ENCODE measurements at places on chromosomes 11 and 22.
A peak's percentile ranks its signal among the peaks of the same experiment; 100 is the strongest.

DNA sequence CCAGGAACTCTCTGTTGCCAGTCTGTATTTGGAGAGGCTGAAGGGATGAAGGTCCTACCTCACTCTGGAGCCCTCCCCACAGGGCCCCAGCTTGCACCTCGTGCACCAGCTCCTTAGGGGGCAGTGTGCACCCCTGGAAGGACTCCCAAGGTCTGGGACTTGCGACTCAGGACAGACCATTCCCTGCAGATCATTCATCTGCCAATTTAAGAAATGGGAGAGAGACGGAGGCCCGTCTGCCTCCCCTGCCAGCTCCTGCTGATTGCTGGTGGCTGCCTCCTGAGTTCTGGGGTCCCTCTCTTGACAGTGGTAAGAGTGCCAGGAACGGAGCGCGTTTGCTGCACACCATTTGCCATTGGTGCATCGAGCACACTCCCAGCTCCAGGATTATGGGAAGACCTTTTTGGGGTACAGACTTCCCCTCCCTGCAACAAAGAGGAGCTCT is 27.4 kb upstream of the MALAT1 start:
- DNase-seq, result peak; percentile 37

DNA sequence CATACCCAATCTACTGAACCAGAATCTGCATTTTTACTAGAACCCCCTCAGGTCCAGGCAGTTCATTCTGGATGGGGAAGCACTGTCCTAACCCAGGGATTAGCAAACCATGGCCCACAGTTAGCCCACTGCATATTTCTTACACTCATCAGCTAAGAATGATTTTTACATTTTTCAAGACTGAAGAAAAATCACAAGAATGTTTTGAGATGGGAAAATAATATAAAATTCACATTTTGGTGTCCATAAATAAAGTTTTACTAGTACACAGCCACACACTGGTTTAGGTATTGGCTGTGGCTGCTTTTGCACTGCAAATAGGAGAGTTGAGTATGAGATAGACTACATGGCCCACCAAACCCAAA is 59.4 kb downstream of the PPFIBP2 start:
- DNase-seq, result no peak

- DNase-seq, result no peak
Observed at GRCh38 chr11:16795146-16795545, 56.7 kb downstream of the C11orf58 start.

DNA sequence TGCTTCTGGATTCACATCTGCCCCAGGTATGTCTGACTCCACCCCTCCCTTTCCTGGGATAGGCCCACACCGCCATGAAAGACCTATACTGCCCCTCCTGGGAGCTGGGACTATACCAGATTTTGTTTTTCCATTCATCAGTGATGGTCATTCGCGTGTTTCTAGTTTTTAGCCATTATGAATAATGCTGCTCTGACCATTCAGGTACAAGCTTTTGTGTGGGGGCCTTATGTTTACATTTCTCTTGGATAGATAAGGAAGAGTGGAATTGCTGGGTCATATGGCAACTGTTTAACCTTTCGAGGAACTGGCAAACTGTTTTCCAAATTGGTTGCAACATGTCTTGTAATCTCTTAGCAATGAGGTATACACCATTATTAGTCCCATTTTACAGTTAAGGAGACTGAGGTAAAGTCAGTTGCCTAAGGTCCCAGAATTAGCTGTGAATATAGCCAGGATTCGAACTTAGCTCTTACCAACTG is 1.2 kb upstream of the TBC1D10A start:
- no peak for DNase-seq

- DNase-seq, result no peak
Observed at GRCh38 chr11:71279916-71280645, 27.7 kb upstream of the SHANK2 start.

DNA sequence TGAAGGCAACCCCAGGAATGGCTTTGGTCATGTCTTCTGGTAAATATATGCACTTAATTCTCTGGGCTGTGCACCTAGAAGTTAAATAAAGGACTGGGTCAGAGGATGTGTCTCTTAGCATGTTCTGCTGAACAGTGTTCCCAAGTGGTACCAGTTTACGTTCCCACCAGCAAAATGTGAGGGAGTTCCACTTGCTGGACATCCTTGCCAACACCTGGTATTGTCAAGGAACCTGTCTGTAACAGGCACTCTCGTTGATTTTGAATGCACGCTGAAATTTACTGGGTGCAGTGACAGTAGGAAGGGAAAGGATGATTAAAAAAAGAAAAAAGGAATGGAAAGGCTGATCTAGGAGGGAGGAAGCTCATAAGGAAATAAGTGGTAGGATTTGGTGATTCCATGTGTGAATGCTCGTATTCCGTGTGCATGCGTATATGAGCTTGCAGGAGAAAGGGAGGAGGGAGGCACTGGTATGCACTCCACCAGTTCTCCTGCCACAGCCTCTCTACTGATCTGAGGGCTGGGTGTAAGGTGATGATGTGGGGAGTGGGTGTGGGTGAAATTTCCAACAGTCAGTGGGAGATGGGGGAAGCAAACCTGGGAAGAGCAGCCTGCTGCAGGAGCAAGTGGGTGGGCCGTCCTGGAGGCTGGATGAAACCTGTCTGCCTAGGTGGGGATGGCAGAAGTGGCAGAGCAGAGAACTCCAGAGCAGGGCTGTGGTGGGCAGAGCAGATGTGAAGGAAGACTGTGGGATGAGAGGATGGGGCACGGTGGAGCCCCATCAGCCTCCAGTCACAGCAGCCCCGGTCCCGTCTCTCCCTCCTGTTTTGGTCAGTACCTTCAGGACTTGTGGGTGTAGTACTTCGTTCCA is 15.0 kb downstream of the MED15 start:
- no peak for DNase-seq

DNA sequence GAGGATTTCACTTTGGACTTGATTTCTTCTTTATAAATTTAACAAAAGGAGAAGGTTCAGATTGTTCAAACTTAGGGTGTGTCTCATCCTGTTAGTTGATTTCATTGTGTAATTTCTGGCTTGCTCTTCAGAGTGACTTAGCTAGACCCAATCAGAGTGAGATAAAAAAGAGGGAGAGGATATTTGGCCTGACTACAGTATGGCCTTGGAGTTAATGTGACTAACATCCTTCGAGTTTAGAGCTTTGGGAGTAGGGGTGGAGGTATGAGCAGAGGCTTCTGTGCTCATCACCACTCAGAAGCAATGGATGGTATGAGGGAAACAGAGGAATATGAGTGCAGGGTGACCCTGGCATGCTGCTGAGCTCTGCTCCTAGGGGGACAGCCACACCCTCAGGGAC is 114.2 kb downstream of the ME3 start:
- DNase-seq, result no peak

DNA sequence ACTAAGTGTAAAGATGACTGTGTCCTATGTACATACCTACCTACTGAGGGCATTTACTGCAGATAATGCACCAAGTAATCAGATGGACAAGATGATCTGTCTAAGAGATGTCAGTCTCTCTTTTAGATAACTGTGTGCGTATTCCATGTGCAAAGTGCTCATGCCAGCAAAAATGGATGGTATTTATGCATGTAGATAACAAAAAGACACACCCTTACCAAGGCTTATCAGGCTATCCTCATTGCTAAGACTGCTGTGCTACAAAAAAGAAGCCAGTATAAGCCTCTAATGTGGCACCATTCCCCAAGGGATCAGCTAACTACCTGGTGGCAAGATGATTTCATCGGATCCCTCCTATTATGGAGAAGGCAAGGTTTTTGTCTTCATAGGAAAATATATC is 34.3 kb upstream of the CD44 start:
- no peak for DNase-seq

- DNase-seq, result no peak
Observed at GRCh38 chr11:27315836-27316235, 47.2 kb downstream of the CCDC34 start.

- DNase-seq, result no peak
Observed at GRCh38 chr11:83523676-83524075, 237.5 kb upstream of the CCDC90B start.

DNA sequence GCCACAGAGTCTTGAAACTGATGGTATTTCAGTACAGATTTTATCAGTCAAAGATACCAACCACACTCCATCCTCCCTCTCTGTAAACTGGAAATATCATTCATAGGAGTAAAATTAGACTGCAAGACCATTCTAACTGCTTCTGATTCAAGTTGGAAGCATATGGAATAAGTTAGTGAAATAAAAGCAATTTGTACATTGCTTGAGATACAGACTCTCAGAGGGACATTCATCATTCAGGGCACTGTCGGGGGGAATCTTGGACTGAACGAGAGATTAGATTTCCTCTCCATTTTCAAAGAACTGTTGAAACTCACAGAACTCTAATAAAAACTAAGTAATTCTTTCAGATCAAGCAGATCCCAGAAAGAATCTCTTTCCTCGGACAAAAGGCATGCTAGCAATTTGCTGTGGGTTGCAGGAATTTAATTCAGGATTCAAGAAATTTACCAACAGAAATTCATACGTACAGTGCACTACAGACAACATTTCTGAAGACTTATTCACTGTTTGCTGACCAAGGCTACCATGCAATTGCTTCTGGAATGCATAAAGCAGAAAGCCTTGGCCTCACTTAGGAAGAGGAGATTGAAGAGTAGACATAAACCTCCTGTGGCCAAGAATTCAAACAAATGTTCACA is 34.1 kb downstream of the PAMR1 start:
- DNase-seq, result peak; percentile 67

GRCh38 chr11:59769111-59769510 is 13.9 kb downstream of the STX3 start:
- DNase-seq, result peak; percentile 38

DNA sequence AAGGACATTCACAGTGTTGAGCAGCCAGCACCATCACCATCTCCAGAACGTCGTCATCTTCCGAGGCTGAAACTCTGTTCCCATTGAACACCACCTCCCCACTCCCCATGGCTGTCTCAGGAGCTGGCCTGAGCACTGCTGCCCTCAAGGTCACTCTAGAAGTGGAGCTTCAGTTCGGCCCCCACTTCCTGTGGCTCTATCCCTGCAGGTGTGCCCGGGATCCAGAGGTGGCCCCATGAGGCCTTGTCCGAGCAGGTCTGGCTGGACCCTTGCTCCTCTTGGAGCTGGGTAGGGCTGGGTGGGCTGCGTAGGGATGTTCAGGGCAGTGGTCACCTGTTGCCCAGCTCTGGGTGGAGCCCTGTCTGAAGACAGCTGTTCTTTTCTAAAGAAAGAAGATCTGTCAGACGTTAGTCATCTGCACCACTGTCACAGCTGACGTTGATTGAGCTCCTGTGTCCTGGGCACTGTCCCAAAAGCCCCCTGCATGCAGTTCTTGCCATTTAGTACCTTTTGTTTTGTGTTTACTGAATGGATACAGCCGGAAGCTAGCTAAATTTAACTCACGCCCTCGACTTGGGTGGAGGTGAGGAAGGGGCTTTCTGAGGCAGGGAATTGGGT is 75.5 kb upstream of the CLDN5 start:
- no peak for DNase-seq

DNA sequence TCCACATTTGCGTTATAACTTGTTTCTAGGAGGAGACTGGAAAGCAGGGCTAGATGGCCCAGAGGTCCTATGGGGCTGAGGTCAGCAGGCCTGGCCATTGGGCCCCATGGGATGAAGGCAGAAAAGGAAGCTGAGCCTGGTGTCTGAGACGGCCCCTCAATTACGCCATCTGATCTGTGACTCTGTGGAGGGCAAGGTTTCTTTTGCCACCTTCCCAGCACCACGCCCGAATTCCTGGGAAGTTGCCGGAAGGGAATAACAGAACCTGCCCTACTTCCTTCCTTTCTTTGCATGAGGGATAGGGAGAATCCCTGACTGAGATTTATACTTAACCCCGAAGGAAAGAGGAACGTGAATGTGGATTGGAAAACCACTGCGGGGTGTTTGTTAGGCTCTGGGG is 118.1 kb downstream of the MPPED1 start:
- no peak for DNase-seq

DNA sequence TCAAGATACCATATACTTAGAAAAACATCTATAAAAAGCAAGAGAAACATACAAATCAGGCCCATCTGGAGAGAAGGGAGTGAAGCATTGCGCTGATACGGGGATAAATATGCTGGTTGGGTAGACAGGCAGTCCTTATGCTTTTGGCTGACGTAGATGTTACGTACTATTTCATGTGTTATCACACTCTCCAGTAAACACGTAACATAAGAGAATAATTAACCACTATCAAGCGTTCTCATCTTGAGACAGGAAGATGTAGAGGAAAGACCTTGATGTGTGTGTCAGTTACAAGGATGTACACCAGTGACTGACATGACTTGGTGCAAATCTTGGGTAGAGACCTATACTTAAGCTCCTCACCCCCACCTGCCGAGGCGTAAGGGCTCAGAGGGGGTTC is 86.7 kb upstream of the PRODH start:
- no peak for DNase-seq

GRCh38 chr22:35480627-35481550 is 59.7 kb upstream of the RASD2 start:
- no peak for DNase-seq

GRCh38 chr11:102139081-102139498 is 28.8 kb downstream of the YAP1 start:
- DNase-seq, result peak; percentile 46

- no peak for DNase-seq
Observed at GRCh38 chr11:45218705-45219104, 67.4 kb downstream of the SYT13 start.

DNA sequence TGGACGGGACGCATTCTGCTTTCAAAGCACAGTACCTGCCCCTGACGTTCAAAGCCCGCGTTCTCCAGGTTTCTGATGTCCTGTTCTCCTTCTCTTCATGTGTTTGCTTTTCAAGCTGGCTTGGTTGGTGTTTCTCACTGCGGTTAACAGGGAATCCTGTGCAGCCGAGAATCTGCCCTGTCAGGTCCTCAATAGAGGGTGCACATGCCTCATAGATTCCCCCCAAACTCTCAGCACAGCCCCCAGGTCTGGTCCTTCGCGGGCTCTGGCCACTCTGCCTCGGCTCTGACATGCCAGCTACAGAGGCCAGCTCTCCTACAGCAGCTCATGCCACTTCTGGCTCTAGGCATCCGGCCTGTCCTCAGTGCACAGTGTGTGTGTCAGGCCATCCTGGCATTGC is 1343.8 kb downstream of the TBC1D22A start:
- no peak for DNase-seq

GRCh38 chr11:92638678-92639077 is 330.8 kb upstream of the MTNR1B start:
- DNase-seq, result peak; percentile 47

Data from RCC 7860 (cell line).